ENCODE measurements at places on chromosomes 7 and 10.

DNA sequence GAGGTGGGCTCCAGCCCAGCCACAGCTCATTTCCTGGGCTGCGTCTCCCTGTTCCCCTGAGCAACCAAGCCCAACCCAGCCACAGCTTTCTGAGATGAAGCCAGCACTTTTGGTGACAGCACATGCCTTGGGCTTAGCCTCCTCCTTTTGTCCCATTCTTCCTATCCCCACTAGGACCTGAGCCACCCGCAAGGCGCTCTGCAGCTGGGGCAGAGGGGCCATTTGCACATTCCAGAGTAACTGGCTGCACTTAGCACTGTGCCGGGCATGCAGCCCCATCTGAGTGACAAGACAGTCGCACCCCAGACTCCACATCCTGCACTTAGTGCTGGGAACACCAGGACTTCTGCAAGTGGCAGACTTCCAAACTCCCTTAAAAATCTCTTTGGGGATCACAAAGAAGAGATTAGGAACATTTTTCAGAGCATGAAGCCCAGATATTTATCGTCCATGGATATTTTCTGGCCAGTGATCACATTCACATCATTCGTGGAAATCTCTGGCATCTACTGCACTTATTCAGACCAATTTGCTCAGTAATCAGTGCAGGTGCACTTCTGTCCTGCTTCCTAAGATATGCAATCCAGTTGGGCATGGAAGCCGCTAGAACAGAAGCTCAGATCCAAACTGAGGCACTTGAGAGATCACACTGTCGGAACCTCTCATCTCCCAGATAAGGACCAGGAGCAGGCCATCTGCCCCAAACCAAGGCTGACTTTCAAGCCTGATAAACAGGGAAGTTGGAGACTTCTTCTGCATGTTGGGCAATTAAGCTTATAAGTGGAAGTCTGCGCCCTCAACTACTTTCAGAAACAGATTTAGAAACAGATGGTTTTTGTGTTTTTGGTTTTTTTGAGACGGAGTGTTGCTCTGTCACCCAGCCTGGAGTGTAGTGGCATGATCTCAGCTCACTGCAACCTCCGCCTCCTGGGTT is 26.4 kb downstream of the CHST15 start:
- DNase-seq: no peak

- DNase-seq: peak; percentile 5
Observed at GRCh38 chr7:135508883-135509588, 866 bp downstream of the CNOT4 start.

DNA sequence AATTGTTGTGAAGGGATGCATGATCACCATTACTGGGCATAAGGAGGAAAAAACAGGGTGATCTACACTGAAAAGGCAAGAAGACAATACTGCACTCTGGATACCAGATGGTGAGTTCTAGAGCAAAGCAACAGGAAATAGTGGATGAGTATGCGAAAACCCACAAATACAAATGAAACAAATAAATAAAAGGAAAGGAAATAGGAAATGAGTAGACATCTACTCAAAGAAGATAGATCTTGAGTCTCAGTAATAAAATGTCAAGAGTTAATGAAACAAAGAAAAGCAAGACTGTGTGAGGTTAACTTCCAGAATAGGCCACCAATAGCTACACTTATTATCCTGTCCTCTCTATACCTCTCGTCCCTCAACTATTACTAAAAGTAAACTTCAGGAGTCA is 11.7 kb downstream of the ORC5 start:
- DNase-seq: no peak

- no peak for DNase-seq
Observed at GRCh38 chr10:16449454-16449853, 12.6 kb downstream of the PTER start.

DNA sequence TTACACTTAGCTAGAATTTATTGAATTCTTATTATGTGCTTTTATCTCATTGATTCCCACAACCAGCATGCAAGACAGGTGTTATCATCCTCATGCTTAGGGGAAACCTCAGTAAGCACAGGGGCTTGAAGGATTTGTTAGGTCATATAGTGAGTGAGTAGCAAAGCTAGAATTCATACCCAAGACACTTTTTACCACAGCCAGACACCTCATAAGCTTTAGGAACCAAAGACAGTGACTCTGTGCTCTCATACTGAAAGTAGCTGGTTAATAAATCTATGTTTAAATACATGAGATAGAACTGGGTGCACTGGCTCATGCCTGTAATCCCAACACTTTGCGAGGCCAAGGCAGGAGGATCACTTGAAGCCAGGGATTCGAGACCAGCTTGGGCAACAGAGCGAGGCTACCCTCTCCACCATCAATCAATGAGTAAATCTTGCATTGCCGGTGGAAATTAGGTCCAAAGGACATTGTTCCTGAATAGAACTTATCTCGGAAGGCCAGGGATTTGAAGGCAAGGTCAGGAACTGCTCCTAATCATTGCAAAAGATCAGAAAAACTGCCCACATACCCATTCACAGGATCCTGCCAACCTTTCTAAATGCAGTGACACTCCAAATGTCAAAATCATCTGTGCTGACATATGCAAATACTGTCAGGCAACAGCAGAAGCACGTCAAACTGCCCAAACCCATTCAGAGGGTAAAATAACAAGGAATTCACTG is 523.5 kb downstream of the PARD3 start:
- no peak for DNase-seq

GRCh38 chr10:75397496-75398199 is 3.9 kb downstream of the ZNF503 start:
- DNase-seq: no peak

All from CD4-positive, alpha-beta T cell treated with Interleukin-6 at 100 ng/mL for 8 hours (primary cell).